ENCODE measurements at places on chromosomes 2 and 18.

DNA sequence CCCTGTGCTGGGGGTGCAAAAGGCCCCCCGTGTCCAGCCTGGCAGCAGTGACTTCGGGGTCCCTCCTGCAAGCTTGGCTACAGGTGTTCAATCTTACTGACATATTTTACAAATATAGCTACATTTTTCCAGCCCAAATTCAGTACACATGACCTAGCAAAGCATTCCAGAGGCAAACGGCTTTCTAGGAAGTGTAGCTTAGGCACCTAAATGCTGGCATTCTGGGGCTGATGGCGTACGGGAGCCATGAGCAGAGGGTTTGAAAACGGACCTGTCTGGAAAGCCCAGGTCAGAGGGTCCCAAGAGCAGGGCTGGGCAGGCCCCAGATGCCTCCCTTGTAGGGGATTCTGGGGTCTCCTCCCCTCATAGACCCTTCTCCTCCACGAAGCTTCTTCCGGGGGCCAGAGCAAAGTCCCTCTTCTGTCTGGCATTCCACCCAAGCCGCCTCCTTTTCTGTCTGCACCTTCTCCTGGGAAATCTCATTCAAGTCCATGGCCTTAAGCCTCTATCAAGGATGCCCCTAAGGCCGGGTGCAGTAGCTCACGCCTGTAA, 63.3 kb upstream of the ASAP2 start:
- no peak for DNase-seq

- no peak for DNase-seq
Measured at GRCh38 chr18:48875942-48876511, 74.7 kb downstream of the SMAD7 start.

DNA sequence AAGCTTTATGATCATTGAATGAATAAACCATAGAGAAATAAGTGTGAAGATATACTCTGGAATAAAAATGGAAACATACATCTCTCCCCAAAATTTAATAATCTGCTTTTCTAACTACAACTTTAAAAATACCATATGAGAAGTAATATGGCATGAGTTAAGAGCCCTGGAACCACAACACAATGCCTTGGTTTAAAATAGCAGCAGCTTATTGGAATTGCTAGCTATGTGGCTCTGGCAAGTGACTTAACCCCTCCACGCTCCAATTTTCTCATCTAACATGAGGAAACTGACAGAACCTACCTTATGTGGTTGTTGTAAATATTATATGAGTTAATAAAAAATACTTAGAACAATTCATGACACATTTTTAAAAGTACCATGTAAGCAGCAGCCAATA, 76.4 kb downstream of the VPS54 start:
- no peak for DNase-seq

- DNase-seq: no peak
Measured at GRCh38 chr18:45653090-45653489, 37.8 kb downstream of the SLC14A2 start.

DNA sequence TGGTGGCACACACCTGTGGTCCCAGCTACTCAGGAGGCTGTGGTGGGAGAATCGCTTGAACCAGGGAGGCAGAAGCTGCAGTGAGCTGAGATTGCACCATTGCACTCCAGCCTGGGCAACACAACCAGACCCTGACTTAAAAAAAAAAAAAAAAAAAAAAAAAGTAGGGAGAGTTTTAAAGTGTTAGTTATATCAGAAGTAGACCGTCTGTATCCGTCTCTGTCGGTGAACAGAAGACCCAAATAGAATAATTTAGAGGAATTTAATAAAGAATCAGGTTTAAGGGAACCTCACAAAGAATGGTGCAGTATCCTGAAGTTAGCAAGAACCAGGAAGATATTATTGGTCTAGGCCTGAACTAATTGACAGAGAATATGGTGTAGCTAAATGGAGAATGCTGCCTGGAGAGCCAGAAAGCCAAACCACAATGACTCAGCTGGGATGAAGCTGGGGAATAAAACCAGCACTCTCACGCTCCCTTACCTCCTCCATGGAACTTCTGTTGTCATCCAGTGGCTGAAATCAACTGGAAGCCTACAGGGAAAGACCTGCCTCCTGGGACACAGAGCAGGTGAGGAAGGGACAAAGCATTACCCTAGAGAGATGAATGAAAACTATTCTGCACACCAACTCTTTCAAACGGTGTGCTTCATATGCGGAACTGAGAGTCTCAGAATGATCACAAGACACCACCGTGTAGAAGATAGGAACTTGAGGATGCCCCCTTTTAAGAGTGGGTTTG, 39.1 kb upstream of the PLEKHM3 start:
- DNase-seq: peak; percentile 50

GRCh38 chr2:39618236-39618635, 47.5 kb upstream of the TMEM178A start:
- DNase-seq: no peak

DNA sequence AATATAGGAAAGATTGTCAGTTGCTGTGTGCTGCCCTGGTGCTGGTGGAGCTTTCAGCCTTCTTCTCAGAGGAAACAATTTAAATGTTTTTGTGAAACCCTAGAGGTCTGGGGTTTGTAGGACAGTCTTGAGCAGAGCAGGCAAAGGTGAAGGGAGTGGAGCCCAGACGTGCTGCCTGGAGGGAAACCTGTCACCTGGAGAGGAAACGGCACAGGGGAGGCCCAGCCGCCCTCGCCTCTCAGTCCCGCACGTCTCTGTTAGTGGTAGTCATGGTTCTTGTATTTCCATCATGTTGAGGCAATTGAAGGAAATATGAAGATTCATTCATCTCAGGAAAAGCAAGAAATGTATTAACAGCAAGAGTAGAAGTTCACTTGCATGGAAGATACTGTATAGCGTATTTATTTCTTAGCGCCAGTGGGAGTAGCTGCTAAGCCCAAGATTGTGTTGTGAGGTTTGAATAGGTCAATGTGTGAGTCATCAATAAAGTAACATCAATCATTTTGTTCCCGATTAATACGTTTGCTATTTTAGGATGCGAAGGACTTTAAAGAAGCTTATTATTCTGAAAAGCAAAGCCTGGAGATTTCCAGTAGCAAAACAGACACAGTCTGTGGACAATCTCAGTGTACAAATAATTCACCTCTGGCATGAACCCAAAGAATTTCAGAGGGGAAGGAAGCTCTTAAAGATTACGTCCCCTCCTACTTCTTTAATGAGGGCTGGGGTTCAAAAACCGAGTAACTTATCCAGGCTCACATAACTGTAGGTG, 70.4 kb downstream of the LRRFIP1 start:
- DNase-seq: no peak

- DNase-seq: no peak
Measured at GRCh38 chr2:17164550-17164949, 353.7 kb downstream of the RAD51AP2 start.

DNA sequence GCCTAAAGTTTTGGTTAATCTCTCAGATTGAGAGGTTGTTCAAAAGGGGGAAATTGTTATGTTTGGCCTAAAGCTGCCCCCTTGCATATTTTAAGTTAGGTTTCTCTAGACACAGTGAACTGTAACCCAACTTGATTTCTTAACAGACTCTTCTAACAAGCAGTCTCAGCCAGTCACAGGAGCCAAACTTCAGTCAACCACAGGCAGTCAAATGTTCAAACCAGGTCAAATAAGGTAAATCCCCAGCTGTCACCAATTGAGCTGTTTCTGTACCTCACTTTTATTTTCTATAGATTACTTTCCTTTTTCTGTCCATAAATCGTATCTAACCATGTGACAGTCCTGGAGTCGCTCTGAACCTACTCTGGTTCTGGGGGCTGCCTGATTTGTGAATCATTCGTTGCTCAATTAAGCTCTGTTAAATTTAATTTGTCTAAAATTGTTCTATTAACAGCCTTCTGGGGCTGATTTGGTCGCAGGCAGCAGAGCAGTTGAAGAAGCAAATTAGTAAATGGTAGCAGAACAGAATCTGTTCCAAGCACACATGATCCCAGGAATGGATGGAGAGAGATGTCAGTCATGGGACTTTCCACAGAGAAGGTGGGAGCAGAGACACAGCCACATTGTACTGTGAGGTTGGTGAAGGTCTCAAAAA, 16.4 kb upstream of the NFU1 start:
- DNase-seq: no peak

GRCh38 chr2:170354855-170355780, 177.2 kb downstream of the MYO3B start:
- DNase-seq: no peak

GRCh38 chr18:52394602-52395001, 54.6 kb downstream of the DCC start:
- DNase-seq: no peak

GRCh38 chr2:211423018-211423417, 866.6 kb downstream of the CPS1 start:
- no peak for DNase-seq

- DNase-seq: no peak
Measured at GRCh38 chr2:30421604-30422443, 25.2 kb upstream of the LCLAT1 start.

DNA sequence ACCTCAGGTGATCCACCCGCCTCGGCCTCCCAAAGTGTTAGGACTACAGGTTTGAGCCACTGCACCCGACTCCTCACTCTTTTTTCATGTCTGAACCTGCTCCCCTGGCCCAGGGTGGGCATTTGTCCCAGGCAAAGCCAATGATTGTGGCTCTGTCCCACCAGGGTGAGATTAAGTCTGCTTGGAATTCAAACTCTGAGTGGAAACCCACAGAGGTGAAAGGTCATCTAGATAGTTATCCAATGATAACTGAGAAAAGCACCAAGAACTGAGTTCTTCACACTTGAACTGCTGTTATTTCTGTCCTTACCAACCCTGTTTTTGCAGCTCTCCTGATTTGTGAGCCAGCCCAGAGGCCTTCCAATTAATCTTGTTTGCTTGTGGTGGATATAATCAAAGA, 62.4 kb upstream of the ACVR1 start:
- no peak for DNase-seq

DNA sequence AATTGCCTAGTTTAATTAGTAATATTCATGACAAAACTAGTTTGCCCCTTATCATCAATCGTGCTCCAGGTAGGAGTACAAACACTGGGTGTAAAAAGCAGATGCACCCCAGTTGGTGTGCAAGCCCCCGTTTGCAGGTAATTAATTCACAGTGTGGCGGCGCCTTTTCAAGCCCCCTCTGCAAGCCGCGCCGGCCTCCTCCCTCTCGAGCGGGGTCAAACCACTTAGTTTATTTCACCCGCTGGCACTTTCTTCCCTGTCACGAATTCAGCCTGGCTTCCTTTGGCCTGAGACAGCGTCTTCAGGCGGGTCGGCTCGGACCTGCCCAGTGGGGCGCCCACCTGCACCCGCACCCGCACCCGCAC, 64.7 kb upstream of the MAPRE2 start:
- no peak for DNase-seq

DNA sequence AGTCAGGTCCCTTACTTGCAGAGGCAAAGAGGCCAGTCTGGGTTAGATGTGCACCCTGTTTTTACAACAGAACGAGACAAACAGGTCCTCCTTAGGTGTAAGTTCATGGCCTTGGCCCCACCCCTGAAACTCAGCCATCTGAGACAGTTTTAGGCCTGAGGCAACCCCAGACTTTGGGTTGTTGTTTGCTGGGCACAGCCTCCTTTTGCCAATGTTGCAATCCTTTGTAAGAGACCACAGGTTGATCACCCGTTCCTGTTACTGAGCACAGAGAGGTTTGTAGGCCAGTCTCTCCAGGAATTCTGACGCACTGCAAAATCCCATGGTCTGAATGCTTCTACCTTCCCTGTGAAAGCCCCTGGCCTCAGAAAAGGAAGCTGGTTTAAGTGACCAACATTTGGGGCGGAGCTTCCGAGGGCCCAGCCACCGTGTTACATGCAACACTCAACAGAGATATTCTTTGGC, 15.5 kb upstream of the IL1RN start:
- no peak for DNase-seq

- DNase-seq: no peak
Measured at GRCh38 chr2:2698182-2699120, 367.4 kb upstream of the MYT1L start.
